Spleen (tissue), 13 donors: ENCODE measurements at places on chromosomes 5 and 9. TPM values are rescaled to one million over a fixed set of nuclear protein-coding genes. Genes with fewer than 3 reads are reported as not detected.

NTRK2 gene
- polyA plus RNA-seq: 0.70 TPM

PPP1R26 gene
- polyA plus RNA-seq: 4.5 TPM

IL5 gene
- polyA plus RNA-seq: not detected

SPINK4 gene
- not detected for polyA plus RNA-seq

MEIKIN gene
- polyA plus RNA-seq: not detected

CRAT gene
- 11.8 TPM for polyA plus RNA-seq

SPATA31E1 gene
- polyA plus RNA-seq: not detected

HEXB gene
- polyA plus RNA-seq: 77.4 TPM

PCDHB15 gene
- polyA plus RNA-seq: 1.1 TPM

UGT3A2 gene
- 0.11 TPM for polyA plus RNA-seq

GRM6 gene
- polyA plus RNA-seq: not detected

CCIN gene
- 0.03 TPM for polyA plus RNA-seq

STOML2 gene
- polyA plus RNA-seq: 80.7 TPM

ENC1 gene
- 7.4 TPM for polyA plus RNA-seq

ZNF879 gene
- polyA plus RNA-seq: 3.1 TPM

CATSPER3 gene
- polyA plus RNA-seq: 0.44 TPM

RAB3C gene
- 0.06 TPM for polyA plus RNA-seq
